Cerebellum (tissue), 4 donors: ENCODE measurements at places on chromosomes 4 and X. TPM values are rescaled to one million over a fixed set of nuclear protein-coding genes. Genes with fewer than 3 reads are reported as not detected.

Gene RAB9B
- total RNA-seq, result 24.1 TPM

Gene SCARB2
- 342 TPM for total RNA-seq

Gene VCX3B
- total RNA-seq, result not detected

Gene SATL1
- 2.6 TPM for total RNA-seq

Gene BTC
- total RNA-seq, result 1.5 TPM

Gene AFM
- not detected for total RNA-seq

Gene TMSB15B
- total RNA-seq, result 33.6 TPM

Gene PTPN13
- 57.8 TPM for total RNA-seq

Gene NAP1L2
- total RNA-seq, result 26.5 TPM

- DNase-seq, result no peak
These were observed 222.2 kb upstream of the DKK2 start for GRCh38 chr4:107258359-107258758.

DNA sequence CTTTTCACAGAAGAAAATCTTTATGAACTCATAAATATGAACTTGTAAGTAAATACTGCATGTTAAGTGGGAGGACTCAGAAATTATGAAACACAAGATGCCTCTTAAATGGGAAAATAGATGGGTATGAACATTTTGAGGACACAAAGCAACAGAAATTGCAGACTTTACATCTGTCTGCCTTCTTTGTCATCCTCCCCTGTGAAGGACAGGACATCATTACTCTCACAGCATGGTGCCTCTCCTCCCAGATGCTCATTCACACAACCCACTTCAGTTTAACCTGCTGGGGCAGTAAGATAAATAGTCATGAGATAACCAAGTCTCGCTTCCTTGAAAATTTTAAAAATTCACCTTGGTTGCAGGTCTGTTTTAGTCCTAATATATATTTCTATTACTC is 144.5 kb downstream of the APBB2 start:
- DNase-seq, result no peak

- DNase-seq, result no peak
These were observed 48.7 kb upstream of the SLC7A11 start for GRCh38 chr4:138290805-138291204.

GRCh38 chr4:133823177-133823576 is 378.4 kb downstream of the PABPC4L start:
- no peak for DNase-seq

GRCh38 chrX:97401154-97401553 is 517.4 kb downstream of the RPA4 start:
- no peak for DNase-seq

- DNase-seq, result no peak
These were observed 65.5 kb downstream of the EDNRA start for GRCh38 chr4:147546349-147546748.

GRCh38 chr4:7967501-7968261 is 28.0 kb upstream of the AFAP1 start:
- peak; percentile 89 for DNase-seq

- no peak for DNase-seq
These were observed 62.8 kb downstream of the SHISA3 start for GRCh38 chr4:42460043-42460442.

- no peak for DNase-seq
These were observed 11.5 kb upstream of the GPM6B start for GRCh38 chrX:13828392-13828791.

- no peak for DNase-seq
These were observed 61.5 kb upstream of the ADRA2C start for GRCh38 chr4:3704669-3705068.

DNA sequence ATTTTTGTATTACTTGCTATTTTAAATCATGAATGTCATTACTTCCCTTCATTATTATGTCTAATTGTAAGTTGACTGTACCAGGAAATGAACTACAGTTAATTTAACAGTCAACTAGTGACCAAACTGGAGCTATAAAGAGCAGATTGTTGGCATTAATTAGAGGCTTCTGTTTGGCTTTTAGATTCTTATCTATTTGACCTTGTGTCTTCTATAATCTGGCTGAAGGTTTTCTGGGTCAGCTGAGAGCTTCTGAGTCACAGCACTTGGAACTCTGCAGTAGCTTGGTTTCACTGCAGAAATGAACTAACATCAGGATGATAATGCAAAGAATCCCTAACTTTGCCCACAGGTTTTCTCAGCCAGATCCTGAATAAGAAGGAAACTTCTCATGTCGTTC is 169.2 kb upstream of the LEF1 start:
- DNase-seq, result no peak

- peak; percentile 80 for DNase-seq
These were observed 77.6 kb downstream of the RASL11B start for GRCh38 chr4:52939739-52940138.

DNA sequence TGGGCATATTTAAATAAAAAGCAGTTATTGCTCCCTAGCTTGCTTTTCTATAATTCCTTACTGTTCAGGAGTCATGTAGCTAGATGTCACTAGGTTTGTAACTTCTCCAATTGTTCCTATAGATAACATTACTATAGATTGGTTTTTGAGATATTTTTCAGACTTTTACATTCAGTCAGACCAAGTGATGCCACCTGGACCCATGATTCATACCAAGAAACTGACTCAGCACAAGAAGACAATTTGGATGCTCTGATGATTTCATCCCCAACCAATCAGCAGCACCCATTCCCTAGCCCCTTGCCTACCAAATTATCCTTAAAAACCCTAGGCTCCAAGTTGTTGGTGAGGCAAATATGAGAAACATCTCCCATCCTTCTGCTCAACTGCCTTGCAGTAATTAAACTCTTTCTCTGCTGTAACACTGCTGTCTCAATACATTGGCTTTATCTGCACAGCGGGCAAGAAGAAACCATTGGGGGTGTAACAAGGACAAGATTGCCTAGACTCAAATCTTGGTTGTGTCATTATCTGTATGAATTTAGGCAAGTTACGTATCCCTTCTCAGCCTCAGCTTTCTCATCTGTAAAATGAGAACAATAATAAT is 11.8 kb upstream of the NEIL3 start:
- no peak for DNase-seq

- DNase-seq, result no peak
These were observed 166.2 kb downstream of the WDFY3 start for GRCh38 chr4:84800256-84800655.

DNA sequence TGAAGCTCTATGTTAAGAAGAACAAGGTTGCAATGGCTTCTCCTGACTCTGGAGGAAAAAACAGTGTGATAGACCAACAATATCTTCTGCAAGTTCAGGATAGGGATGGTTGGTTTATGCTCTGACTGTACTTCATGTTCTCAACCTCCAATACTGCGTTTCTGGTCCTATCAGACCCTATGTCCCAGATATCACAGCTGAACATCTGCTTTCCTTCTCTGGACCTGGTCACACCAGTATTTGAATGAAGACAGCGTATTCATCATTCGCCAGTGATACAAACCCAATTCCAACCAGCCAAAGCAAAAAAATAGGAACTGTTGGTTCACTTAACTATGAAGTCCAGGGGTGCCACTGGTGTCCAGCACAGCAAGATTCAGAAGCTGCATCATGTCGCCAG is 124.5 kb upstream of the KLF3 start:
- DNase-seq, result no peak

DNA sequence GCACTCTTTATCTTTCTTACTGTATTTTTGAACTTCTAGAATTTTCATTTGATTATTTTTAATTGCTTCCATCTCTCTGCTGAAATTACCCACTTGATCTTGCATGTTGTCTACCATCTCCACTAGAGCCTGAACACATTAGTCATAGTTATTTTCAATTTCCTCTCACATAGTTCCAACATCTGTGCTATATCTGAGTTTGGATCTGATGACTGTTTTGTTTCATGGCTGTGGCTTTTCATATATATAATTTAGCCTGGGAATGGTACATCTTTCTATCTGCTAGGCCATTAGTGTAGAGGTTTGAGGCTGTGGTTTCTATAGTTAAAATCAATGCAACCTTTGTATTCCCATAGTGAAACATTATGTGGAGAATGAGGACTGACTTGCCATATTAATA is 33.2 kb downstream of the NPY2R start:
- no peak for DNase-seq

DNA sequence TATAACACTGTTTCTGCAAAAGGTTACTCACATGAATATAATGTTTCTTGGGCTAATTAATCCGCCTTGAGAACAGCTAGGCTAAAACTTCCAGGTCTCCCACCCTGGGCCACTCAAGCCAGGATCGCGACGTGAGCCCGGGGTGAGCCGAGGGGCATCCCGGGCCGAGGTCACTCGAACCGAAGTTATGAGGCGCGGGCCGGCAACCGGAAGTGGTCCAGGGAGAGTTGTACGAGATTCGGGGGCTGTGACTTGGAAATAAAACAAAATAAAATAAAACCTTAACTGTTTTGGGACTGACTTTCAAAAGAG is 317 bp downstream of the CMC4 start:
- no peak for DNase-seq

- peak; percentile 22 for DNase-seq
These were observed 46.3 kb downstream of the STARD8 start for GRCh38 chrX:68693481-68694434.

GRCh38 chrX:18828832-18829404 is 121.5 kb downstream of the PPEF1 start:
- no peak for DNase-seq

DNA sequence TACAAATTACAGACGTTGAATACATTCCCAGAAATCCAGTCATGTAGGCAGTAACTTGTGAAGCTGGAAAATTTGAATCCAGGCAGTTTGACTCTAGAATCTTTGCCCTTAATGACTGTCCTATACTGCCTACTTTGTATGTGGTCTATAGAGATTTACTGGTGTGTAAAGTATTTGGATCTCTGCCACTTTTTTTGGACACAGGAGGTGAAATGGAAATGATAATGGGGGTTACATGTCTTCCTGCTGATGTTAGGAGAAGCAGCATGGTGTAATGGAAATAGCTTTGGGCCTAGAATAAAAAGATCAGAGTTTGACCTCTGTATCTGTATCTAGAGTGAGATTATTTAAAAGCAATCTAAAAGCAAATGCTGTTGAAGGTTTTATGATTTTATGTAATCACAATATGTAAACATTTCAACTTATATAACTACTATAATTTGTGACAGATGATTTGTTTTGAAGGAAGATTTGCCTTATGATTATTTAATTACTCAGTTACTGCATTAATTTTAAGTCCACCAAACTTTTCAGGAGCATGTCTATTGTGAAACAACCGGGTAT is 3.3 kb downstream of the COL4A5 start:
- no peak for DNase-seq

GRCh38 chr4:91118597-91118996 is 991.4 kb downstream of the CCSER1 start:
- DNase-seq, result no peak

DNA sequence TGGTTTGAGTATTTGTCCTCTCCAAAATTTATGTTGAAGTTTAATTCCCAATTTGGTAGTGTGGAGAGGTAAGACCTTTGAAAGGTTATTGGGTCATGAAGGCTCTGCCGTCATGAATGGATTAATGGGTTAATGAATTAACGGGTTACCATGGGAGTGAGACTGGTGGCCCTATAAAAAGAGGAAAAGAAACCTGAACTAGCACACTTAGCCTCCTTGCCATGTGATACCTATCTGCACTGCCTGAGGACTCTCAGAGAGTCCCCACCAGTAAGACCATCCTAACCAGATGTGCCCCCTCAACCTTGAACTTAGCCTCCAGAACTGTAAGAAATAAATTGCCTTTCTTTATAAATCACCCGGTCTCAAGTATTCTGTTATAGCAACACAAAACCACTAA is 39.3 kb downstream of the PAGE1 start:
- DNase-seq, result no peak

DNA sequence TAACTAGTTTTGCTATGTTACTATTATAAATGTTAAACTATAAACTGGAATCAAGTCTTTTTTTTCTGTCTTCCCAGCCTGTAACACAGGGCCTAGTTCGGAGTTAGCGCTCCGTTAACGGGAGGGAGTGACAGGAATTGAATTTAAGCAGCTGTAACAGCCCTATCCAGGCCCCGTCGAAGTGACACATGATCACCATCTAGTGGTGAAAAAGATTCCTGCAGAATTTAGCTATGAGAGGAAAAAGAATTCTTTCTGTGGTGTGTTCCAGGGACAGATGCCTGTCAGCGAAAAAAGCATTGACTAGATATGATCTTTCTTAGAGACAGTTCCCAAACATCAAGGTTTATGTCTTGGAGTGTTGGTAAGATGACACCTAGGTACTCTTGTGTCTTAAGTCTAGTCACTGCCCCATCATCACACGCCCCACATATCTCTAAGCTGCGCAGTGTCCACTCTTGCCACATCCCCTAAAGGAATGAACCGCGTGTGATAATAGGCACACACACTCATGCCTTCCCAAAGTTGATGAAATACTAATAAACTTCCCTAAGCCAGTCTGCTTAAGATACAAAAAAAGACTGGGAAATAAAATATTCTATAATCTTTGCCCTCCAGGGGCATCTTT is 2.1 kb downstream of the GAB3 start:
- peak; percentile 27 for DNase-seq

GRCh38 chr4:7155590-7156071 is 36.7 kb upstream of the SORCS2 start:
- DNase-seq, result no peak

DNA sequence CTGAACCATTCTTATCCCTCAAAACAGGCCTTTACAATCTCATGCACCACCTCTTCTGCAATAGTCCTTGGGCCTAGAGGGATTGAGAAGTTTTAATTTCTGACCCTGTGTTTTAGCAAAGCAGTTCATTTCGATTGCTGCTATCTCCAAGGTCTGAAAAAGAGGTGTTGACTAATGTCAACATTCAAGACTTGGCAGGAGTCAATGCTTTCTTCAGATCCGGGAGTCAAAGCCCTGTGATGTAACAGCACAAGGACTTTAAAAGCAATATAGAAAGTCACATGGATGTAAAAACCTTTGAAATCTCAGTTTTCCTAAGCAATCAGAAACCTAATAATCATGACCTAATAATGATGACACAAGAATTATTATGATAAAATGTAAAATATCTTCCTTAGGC is 133.8 kb downstream of the ADAM29 start:
- DNase-seq, result no peak

GRCh38 chr4:53943345-53944085 is 120.9 kb downstream of the CHIC2 start:
- no peak for DNase-seq

- no peak for DNase-seq
These were observed 281.0 kb upstream of the FAT1 start for GRCh38 chr4:187004628-187005027.

DNA sequence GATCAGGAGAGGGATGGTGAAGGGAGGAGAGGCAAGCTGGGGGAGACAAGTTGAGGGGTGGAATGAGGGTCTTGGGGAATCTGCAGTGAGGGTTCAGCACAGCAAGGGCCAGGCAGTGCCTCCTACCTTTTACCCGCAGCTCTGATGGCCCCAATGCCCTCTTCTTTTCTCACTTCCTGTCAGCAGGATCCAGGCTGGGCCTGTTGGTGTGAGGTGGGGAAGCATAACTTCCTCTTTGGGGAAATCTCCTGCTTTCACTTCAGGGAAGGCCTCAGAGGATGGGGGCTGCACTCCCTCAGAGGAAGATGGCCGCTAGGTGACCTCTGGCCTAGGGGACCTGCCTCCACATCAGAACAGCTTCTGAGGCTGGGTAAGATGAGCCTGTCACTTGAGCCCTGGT is 36.5 kb downstream of the EFNB1 start:
- DNase-seq, result no peak
